Activated naive CD4-positive, alpha-beta T cell treated with anti-CD3 and anti-CD28 coated beads, Interleukin-2, amount 50 U/mL, for 16 hours (primary cell): ENCODE measurements at places on chromosomes 6 and 20.

DNA sequence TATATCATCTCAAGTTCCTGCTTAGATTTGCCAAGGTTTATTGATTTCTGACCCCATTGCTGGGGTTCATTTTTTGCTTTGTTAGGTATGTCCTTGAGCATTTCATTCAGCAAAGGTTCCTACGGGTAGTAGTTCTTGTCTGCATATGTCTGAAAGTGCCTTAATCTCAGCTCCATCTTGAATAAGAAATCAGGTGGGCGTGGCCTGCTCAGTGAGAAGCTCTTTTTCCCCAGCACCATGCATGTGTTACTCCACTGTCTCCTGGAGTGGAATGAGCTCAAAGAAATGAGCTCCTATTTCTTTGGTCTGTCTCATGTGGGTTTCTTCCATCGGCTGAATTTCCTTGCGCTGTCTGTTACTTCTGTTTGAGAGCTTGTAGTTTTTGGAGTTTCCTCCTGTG, 201.9 kb downstream of the QKI start:
- no peak for DNase-seq

GRCh38 chr6:127824061-127824460, 76.8 kb downstream of the THEMIS start:
- no peak for DNase-seq

- peak; percentile 53 for DNase-seq
Measured at GRCh38 chr6:7725849-7726415, at the start of gene BMP6. TSS of gene BMP6 (plus strand) at chr6:7726099. CDS start at chr6:7726956, 857 bp downstream.

- DNase-seq, result no peak
Measured at GRCh38 chr6:36484736-36485135, 41.9 kb downstream of the KCTD20 start.

DNA sequence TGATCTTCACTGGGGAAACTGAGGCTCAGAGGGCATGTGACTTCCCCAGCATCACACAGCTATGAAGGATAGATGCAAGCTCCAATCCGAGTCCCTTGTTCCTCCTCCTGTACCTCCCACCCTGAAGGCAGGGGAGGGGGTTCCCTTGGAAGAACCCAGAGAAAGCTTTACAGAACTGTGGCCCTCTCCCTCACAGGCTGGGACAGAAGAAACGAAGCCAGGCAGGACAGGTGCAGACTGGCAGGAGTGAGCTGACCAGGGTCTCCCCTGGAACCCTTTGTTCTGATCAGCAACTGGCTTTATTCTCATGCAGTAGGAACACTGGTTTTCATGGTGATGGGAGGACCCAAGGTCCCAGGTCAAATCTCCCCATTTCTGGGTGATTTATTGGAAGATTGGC, 90.2 kb downstream of the TMEM242 start:
- no peak for DNase-seq

DNA sequence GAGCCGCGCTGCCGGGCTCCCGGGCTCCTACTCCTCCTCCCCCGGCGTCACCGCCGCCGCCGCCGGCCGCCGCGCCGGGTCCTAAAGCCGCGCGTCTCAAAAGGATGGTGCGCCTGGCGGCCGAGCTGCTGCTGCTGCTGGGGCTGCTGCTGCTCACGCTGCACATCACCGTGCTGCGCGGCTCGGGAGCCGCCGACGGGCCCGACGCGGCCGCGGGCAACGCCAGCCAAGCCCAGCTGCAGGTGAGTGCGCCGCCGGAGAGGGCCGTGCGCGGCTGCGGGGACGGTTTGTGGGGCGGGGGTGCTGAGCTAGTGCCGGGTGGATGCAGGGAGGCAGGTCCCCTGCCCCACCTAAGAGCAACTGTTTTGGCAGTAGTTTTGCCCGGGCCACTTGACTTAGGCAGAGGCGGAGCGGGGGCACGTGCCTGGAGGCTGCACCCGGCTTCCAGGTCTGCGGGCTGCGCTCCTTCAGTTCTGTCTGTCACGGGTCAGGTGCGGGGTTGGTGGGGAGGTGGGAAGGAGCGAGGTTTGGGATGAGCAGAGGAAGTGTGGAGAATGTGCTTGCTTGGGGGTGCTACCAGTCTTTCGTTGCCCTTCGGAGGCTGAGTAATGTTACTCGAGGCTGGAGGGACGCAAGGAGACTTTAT, 722 bp downstream of the ISM1 start:
- DNase-seq, result peak; percentile 77

- DNase-seq, result no peak
Measured at GRCh38 chr6:157143890-157144798, 179.2 kb downstream of the TMEM242 start.

- DNase-seq, result no peak
Measured at GRCh38 chr20:1803932-1804501, 91.2 kb upstream of the SIRPA start.

DNA sequence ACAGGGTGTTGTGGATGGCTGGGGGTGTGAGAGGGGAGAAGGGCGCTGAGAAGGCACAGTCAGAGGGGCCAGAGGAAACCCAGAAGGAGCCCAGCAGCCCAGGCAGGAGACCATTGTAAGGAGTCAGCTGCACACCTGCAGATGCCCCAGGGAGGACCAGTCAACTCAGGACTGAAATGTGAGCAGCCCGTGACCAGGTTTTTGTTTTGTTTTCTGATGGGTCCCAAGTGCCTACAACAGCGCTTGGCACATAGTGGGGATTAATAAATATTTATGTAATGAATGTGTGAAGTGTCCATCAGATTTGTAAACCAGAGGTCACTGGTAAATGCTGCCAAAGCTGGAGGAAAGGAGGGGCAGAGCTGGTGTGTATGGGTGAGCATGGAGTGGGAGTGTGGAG, 30.2 kb downstream of the TRAM2 start:
- DNase-seq, result no peak

- DNase-seq, result no peak
Measured at GRCh38 chr6:121040831-121041230, 293.4 kb downstream of the TBC1D32 start.

- DNase-seq, result no peak
Measured at GRCh38 chr20:24604966-24605665, 135.7 kb downstream of the SYNDIG1 start.

DNA sequence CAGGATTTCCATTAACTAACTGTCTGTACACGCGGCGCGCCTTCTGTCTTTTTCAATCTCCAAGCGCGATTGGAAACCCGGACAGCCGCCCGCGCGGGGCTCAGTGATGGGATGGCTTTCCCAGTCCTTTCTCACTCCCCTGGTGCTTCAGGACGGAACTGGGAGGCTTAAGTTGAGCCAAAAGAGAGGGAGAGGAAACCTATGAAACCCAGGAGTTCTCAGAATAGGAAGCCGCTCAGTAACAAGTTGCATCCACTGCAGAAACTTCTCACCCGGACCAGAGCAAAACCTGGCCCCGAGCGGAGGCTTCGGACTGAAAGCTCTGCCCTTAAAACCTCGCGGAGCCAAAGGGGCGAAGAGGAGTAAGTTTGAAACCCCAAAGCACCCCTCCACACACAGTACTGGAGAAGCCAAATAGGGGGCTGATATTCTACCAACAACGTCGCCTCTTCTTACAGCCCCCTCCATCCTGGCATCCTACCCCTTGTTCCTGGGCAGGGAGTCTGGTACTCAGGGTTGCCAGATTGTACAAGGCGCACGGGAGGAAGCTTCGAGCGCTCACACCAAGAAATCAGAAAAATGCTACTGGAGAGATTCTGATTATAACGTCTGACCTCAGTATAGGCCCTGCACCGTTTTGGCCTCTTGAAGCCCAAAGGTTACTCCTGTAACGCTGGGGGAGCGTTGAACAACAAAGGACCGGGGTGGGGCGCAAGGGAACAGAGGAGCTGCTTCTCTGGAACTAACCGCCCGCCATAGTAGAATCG, 906 bp upstream of the COL12A1 start:
- no peak for DNase-seq

DNA sequence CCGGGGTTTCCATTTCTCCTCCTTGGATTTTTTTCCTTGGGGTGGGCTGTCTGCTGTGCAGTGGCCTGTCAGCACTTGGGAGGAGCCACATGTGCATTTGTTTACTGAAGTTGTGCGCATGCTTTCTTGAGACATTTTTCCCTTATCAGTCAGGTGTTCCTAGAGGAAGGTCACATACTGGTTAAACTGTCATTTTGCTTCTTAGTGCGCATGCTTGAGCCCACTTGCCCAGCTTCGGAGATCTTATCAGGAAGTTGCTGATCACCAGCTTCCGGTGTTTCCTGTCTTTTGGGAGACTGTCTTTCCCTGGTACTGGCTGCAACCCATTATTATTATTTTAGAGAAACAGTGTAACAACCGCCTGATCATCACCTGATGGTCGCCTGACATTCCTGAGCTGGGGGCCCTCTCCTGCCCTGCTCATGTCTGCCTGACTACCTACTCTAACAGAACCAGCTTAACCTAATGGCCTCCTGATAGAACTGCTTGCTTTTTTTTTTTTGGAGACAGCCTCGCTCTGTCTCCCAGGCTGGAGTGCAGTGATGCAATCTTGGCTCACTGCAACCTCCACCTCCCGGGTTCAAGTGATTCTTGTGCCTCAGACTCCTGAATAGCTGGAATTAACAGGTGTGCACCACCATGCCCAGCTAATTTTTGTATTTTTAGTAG, 378 bp upstream of the ERVFRD-1 start:
- DNase-seq, result no peak

DNA sequence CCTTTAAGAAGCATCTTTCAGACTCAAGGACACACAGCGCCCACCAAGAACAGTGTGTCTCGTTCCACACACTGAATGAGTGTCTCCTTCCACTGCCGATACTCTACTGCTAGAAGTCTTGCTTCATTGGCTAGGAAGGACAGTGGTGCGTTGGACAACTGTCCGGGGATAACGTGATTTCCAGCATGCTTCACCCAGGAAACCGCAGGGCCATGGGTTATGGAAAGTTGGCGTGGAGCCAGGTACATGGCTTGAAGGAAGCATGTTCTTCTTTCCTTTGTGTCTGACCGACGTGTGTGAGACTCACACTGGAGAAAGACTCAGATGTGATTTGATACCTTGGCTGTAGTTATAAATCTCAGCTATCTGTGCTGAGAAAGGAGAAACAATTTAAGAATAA, 73.2 kb downstream of the SMOC2 start:
- DNase-seq, result no peak

GRCh38 chr6:105607636-105608621, 205.0 kb upstream of the PREP start:
- DNase-seq, result no peak

DNA sequence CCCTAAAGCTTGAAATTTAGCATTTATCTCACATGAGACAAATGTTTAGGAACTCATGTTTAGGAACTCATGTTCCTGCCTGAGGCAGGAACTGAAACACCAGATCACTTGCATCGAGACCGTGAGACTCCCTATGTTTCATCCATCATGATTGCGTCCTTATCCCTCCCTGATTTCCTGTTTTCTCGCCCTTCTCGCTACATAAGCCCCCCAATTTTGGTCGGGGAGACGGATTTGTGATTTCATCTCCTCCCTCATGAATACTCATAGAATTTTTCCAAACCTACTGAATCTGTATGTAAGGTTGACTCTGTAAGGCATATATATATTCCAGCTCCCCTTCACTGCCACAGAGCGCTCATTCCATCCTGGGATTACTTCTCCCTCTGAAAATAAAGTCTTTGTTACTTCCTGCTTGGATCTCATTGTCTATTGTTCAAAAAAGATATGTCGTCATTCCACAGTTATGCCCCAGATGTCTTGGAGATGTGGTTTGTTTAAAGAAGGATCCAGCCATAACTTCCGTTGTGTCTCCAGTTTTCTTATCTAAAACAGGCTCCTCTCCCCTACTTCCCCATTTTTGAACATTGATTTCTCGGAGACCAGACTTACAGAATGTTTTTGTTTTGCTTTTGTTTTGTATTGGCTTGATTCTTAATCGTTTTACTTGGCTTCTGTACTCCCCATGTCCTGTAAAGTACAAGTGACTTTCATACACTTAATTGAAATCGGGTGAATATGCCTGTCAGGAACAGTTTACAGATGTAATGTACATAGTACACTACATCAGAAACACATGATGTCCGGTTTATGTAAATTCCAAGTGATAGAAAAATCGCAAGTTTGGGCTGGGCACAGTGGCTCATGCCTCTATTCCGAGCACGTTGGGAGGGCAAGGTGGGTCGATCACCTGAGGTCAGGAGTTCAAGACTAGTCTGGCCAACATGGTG, 118.7 kb downstream of the HFE start:
- DNase-seq, result no peak

DNA sequence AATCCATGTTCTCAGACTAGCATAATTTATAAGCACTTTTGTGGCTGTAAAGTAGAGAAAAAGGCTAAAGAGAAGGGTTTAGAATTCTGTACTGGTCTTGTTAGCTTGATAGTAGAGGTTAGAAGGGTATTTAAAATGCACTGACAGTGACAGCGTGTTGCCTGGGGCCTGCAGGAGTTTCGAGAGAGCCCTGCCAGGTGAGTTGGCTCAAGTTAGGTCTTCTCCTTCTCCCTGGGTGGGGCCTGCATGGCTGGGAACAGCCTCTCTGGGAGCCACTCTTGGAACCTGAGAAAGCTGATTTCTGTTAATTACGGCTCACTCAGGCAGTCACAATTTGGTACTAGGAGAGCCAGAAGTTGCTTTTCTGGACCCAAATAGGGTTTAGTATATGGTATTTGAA, 103.7 kb downstream of the ARID1B start:
- DNase-seq, result no peak

GRCh38 chr20:10639737-10640556, 33.9 kb downstream of the JAG1 start:
- DNase-seq, result no peak

DNA sequence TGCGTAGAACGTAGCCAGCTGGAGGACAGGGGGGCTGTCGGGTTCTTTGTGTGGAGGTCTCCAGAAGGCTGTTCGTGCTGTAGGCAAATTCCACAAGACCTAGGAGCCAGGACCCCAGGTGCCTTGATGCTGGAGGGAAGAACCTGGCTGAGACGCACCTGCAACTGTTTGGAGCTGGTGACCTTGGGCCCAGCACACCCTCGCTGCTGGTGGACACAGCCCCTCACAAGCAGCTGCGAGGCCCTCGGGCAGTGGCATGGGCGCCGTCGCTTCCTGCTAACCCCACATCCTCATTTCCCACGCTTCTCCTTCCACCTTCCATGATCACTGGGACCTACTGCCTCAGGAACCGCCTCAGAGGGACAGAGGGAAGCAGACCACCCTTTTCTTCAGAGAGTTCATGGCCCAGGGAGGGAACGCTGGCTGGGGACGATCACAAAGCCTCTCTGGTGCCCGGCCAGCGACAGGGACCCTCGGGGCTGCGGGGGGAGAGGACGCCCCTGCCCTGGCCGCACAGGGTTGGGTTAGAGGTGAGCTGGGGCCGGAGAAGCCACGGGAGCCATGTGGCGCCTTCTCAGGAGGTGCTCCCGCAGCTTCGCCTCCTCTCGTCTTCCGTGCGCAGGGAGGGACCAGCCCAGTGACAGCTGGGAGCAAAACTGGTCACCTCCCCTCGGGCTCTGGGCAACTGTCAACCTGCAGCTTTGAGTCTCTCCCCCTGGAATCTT, 18.4 kb downstream of the DLL1 start:
- DNase-seq, result no peak

GRCh38 chr6:65113581-65113980, 593.4 kb downstream of the EYS start:
- no peak for DNase-seq

DNA sequence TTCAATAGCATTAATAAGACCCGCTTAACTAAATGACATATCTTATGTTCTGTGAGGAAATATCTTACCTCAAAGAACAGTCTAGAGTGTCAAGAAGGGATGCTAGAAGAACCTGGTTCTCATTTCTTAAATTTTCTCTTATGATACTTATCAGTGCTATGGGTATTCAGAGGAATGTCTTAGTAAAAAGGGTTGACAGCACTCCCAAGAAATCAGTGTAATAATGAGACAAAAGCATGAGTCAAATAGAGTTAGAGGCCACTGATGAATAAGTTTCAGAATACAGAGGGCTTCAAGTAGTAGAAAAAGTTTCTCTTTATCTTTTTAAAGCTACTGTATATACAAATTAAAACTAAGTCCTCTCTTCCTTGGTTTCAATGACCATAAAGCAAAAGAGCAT, 242.8 kb downstream of the GJA1 start:
- DNase-seq, result no peak

- no peak for DNase-seq
Measured at GRCh38 chr6:51814418-51814817, 273.0 kb downstream of the PKHD1 start.
